Cortex of kidney (tissue), 1 donor: ENCODE measurements at places on chromosomes 13 and 19.

GRCh38 chr13:73018336-73018735 is 40.5 kb upstream of the KLF5 start:
- DNase-seq: no peak

GRCh38 chr13:98523455-98524102 is 53.3 kb downstream of the STK24 start:
- no peak for DNase-seq

- DNase-seq: no peak
Observed at GRCh38 chr19:33778089-33778791, 18.4 kb upstream of the KCTD15 start.

DNA sequence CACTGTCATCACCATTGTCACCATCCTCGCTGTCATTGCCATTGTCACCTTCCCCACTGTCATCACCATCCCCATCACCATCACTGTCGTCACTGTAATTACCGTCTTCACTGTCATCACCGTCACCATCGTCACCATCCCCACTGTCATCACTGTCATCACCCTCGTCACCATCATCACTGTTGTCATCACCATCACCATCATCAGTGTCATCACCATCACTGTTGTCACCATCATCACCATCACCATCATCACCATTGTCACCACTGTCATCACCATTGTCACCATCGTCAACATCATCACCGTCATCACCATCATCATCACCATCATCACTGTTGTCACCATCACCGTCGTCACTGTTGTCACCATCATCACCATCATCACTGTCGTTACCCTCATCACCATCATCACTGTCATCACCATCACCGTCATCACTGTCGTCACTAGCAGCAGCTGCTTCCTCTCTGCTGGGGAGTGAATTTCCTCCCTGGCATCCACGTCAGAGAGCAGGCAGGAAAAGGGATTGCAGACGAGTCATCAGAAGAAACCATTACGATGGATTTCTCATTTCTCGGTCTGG is 27.3 kb downstream of the TMEM255B start:
- DNase-seq: no peak

GRCh38 chr13:46211116-46211482 is 629 bp upstream of the LRRC63 start:
- no peak for DNase-seq

DNA sequence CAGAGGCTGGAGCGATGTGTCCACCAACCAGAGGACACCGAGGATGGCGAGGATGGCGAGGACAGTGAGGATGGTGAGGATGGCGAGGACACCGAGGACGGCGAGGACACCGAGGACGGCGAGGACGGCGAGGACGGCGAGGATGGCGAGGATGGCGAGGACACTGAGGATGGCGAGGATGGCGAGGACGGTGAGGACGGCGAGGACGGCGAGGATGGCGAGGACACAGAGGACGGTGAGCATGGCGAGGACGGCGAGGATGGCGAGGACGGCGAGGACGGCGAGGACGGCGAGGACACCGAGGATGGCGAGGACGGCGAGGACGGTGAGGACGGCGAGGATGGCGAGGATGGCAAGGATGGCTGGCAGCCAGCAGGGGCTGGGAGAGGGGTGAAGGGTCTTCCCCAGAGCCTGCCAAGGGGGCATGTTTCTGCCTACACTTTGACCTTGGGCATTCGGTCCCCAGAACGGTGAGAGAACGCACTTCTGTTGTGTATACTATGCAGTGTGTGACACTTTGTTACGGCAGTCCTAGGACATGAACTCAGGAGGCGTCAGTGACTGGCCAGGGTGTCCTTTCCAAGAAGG is 44.4 kb upstream of the ATP11A start:
- DNase-seq: no peak

DNA sequence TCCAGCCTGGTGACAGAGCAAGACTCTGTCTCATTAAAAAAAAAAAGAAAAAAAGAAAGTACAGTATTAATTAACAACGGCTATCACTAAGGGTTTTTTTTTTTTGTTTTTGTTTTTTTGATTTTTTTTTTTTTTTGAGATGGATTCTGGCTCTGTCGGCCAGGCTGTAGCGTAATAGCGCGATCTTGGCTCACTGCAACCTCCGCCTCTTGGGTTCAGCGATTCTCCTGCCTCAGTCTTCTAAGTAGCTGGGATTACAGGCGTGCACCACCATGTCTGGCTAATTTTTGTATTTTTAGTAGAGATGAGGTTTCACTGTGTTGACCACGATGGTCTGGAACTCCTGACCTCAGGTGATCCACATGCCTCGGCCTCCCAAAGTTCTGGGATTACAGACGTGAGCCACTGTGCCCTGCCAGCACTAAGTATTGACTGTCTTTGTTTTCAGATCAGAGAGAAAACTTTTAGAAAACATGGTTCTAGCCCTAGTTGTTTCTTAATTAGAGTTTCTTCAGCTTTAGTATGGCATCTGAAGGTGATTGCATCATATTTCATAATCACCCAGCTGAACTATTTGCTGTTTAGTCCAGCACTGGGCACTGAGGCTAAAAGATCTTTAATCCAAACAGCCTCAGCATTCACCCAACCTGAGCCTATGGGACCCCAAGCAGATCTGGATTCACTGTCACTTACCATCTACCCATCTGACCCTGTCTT is 2.7 kb upstream of the GATAD2A start:
- DNase-seq: no peak

GRCh38 chr19:4380254-4380727 is 20.1 kb downstream of the SH3GL1 start:
- no peak for DNase-seq

DNA sequence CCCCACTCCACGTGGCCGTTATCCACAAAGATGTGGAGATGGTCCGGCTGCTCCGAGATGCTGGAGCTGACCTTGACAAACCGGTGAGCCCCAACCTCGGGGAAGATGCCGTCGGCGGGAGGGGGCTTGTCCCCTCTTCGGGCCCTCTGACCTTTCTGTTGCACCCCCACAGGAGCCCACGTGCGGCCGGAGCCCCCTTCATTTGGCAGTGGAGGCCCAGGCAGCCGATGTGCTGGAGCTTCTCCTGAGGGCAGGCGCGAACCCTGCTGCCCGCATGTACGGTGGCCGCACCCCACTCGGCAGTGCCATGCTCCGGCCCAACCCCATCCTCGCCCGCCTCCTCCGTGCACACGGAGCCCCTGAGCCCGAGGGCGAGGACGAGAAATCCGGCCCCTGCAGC is 4.8 kb downstream of the CCER2 start:
- DNase-seq: no peak

DNA sequence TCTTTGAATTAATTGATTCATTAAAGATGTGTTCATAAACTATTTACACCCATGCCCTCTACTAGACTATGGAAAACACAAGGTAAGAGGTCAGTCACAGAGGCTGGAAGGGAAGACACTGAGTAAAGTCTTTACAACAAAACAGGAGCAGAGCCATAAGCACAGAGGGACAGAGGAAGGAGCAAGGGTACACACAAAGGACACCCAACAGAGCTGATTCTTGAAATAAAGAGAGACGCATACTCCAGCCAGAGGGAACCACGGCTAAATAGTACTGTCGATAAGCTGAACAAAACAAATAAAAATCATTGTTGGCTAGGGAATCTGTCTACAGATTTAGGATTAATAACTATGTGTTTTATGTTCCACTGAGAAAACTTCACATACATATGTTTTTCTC is 289.2 kb downstream of the EFNB2 start:
- DNase-seq: no peak

DNA sequence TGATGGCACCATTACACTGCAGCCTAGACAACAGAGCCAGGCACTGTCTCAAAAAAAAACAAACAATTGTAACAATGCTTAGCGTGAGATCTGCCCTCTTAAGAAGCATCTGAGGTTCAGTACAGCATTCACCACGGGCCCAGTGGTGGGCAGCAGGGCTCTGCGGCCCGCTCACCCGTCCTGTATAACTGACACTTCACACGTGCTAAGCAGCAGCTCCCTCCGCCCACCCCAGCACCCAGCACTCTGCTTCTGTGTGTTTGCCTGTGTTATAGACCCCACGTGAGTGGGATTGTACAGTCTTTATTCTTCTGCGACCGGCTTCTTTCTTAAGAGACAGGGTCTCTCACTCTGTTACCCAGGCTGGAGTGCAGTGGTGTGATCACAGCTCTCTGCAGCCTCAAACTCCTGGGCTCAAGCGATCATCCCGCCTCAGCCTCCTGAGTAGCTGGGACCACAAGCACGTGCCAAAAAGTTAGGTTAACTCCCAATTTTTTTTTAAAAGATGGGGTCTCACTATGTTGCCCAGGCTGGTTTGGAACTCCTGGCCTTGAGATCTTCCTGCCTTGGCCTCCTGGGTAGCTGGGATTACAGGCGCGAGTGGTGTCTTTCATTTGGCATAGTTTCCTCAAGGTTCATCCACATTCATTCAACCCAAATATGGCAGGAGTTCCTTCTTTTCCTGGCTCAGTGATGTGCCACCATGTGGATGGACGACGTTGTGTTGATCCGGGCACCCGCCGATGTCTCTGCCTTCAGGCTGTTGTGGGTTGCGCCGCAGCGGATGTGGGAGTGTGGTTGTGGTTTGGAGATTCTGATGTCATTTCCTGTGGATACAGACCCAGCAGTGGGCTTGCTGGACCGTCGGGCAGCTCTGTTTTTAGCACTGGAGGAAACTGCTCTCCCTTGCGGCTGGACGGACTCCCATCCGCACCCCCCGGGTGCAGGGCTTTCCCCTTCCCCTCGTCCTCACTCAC is 170.0 kb downstream of the KDM4B start:
- no peak for DNase-seq

DNA sequence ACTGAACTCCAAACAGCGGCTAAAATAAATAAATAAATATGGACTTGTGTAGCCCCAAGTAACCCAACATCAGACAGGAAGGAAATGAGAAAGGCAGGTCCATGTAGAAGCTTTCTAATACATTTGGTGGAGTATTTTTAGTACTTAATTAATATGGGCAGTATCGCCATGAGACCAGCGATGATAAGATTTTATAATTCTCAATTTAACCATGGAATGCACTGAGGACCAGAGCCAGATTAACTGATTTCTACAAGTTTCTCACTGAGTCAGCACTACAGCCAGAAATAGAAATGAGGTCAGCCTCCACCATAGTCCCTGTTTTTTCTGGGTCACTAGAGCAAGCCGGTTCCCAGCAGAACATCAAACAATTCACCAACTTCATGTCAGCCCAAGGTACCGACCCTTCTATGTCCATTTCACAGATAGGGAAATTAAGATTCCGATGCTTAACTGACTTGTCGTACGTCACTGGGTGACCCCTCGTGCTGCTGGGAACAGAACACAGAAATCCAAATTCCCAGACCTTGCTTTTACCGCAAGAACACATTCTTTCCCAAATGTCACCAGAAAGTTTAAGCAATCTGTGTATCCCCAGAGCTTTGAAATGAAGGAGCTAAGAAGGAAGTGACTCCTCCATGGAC is 90.4 kb downstream of the COL4A1 start:
- no peak for DNase-seq

DNA sequence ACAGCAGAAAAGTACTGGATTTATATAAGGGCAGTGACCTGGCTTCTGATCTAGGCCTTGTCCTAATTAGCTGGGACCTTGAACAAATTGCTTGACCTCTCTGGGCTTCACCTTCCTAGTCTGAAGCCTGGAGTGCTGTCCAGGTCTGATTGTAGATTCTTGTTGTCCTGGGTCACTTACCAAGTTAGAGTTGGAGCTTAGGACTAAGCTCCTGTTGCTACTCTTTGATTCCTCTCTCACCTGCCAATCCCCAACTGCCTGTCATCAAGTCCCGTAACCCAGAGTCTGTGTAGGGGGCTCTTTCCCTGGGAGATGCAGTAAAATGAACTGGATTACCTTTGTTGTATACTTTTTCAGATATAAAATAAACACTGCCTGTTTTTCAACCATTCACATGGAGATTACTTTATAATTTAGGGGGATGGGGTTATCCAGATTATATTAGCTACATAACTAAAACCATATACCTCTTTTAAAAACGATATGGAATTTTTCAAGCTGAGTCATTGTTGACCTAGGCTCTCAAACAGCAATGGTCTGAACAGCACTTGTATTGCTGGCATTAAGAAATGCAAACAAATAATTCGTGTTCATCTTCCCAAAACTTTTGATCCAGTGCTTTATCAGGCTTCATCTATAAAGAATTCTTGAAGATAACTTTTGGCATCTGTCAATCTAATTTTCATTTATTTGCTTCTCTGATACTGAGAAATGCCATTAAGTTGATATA is 5.8 kb downstream of the ARHGAP35 start:
- no peak for DNase-seq

GRCh38 chr19:33684538-33685232 is 62.9 kb downstream of the CHST8 start:
- no peak for DNase-seq

GRCh38 chr19:35843676-35844481 is 8.4 kb downstream of the NPHS1 start:
- DNase-seq: no peak
